ENCODE measurements at places on chromosomes 5 and 9. TPM values are rescaled to one million over a fixed set of nuclear protein-coding genes. Genes with fewer than 3 reads are reported as not detected.

GRCh38 chr5:156971415-156971814 is 8.4 kb upstream of the TIMD4 start:
- DNase-seq, result no peak

DNA sequence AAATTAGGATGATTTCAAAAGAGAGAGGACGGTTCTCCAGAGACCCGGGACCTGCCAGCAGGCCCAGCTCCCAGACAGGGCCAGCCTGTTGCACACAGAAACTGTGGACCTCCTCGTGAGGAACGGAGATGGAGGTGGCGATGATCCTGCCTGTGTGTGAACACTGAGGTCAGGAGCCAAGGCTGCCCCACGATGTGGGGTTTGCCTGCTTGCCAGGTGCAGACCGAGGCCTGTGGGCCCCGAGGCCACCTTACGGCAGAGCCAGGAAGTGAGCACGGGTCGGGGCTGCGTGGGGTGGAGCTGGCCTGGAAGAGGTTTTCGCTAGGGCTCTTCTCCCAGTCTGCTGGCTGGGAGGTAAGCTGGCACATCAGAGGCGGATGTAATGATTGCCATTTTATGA is 4.3 kb downstream of the FAM163B start:
- DNase-seq, result no peak

SPATA31C1 gene
- total RNA-seq, result not detected

GRCh38 chr5:141862936-141863543 is 15.2 kb downstream of the PCDH1 start:
- DNase-seq, result no peak

All from stomach (tissue), 19 donors.